ENCODE measurements at places on chromosomes 3 and 15. TPM values are rescaled to one million over a fixed set of nuclear protein-coding genes. Genes with fewer than 3 reads are reported as not detected.

SEMA5B gene
- 21.7 TPM for total RNA-seq

SPESP1 gene
- 1.6 TPM for total RNA-seq

SLC49A4 gene
- total RNA-seq = 17.2 TPM

TLR9 gene
- total RNA-seq = not detected

RAB6B gene
- 5.3 TPM for total RNA-seq

IQCH gene
- total RNA-seq = 4.8 TPM

MST1R gene
- total RNA-seq = 2.0 TPM

KNG1 gene
- total RNA-seq = 116 TPM

SI gene
- total RNA-seq = under 0.01 TPM

TM4SF18 gene
- 37.4 TPM for total RNA-seq

IL5RA gene
- total RNA-seq = 0.88 TPM

OR5K2 gene
- total RNA-seq = not detected

CHAC1 gene
- 1.6 TPM for total RNA-seq

SLC24A1 gene
- 10.2 TPM for total RNA-seq

BFSP2 gene
- total RNA-seq = not detected

HYAL3 gene
- total RNA-seq = 3.7 TPM

PDZRN3 gene
- 53.7 TPM for total RNA-seq

MANF gene
- total RNA-seq = 45.0 TPM

GOLGA8G gene
- not detected for total RNA-seq

MOBP gene
- total RNA-seq = not detected

WDR93 gene
- total RNA-seq = 1.6 TPM

CCRL2 gene
- 2.6 TPM for total RNA-seq

PDHB gene
- total RNA-seq = 62.1 TPM

FRMD5 gene
- 0.82 TPM for total RNA-seq

SST gene
- 1.1 TPM for total RNA-seq

NANOGP8 gene
- 1.7 TPM for total RNA-seq
